ENCODE measurements at places on chromosomes 5 and 9. TPM values are rescaled to one million over a fixed set of nuclear protein-coding genes. Genes with fewer than 3 reads are reported as not detected.

Gene IER5L
- total RNA-seq: 27.9 TPM

Gene PCDHB11
- 3.9 TPM for total RNA-seq

Gene TRIP13
- 3.5 TPM for total RNA-seq

Gene SLC46A2
- not detected for total RNA-seq

Gene CFAP90
- not detected for total RNA-seq
